Diencephalon (tissue), 1 donor: ENCODE measurements at places on chromosomes 3 and 15. TPM values are rescaled to one million over a fixed set of nuclear protein-coding genes. Genes with fewer than 3 reads are reported as not detected.

Gene SLC9C1
- total RNA-seq = 0.23 TPM

Gene SLTM
- total RNA-seq = 88.3 TPM

Gene SPINK8
- not detected for total RNA-seq

Gene ITIH1
- total RNA-seq = not detected

Gene RABL3
- 21.9 TPM for total RNA-seq

Gene CSTA
- total RNA-seq = 1.4 TPM

Gene EOMES
- 1.6 TPM for total RNA-seq

Gene GABRR3
- not detected for total RNA-seq

Gene CCDC54
- not detected for total RNA-seq

Gene ADAMTS9
- total RNA-seq = 8.5 TPM

Gene MAGEL2
- 13.8 TPM for total RNA-seq

Gene PRKAR2A
- 38.8 TPM for total RNA-seq

Gene GASK1A
- 9.9 TPM for total RNA-seq

Gene LHFPL4
- total RNA-seq = 55.1 TPM

Gene TGM5
- not detected for total RNA-seq

Gene UBE2E2
- total RNA-seq = 46.4 TPM

Gene RBMS3
- 36.2 TPM for total RNA-seq

Gene CISH
- total RNA-seq = 0.46 TPM

Gene KLHL40
- 0.23 TPM for total RNA-seq

Gene KBTBD8
- 18.5 TPM for total RNA-seq

Gene NIPA2
- total RNA-seq = 56.7 TPM

Gene CYP1A2
- total RNA-seq = not detected

Gene CASR
- 0.69 TPM for total RNA-seq

Gene NOX5
- total RNA-seq = 0.23 TPM

Gene FMN1
- total RNA-seq = 2.1 TPM

Gene MESP2
- 0.92 TPM for total RNA-seq

Gene CYP1A1
- 0.23 TPM for total RNA-seq

Gene VILL
- 7.6 TPM for total RNA-seq

Gene CPEB1
- total RNA-seq = 10.8 TPM

Gene TLR9
- total RNA-seq = under 0.01 TPM

Gene FGD5
- total RNA-seq = 5.5 TPM

Gene DNASE1L3
- total RNA-seq = not detected

Gene RNF123
- 28.6 TPM for total RNA-seq

Gene IL17RB
- total RNA-seq = 9.0 TPM
